ENCODE measurements at places on chromosomes 2 and 18. TPM values are rescaled to one million over a fixed set of nuclear protein-coding genes. Genes with fewer than 3 reads are reported as not detected.

The FN1 gene
- 2.5 TPM for total RNA-seq

The RAX gene
- not detected for total RNA-seq

The TMEFF2 gene
- not detected for total RNA-seq

The REG3A gene
- total RNA-seq, result not detected

The RAB6D gene
- not detected for total RNA-seq

The PLEKHH2 gene
- 0.54 TPM for total RNA-seq

The NYAP2 gene
- not detected for total RNA-seq

The CFAP53 gene
- total RNA-seq, result 0.50 TPM
